Fibroblast of skin of abdomen (primary cell): ENCODE measurements at places on chromosomes 2 and 18.

GRCh38 chr2:74392449-74392743 is 12.3 kb upstream of the DCTN1 start:
- DNase-seq = no peak

- DNase-seq = no peak
Measured at GRCh38 chr2:239910851-239911640, 114.1 kb downstream of the NDUFA10 start.

DNA sequence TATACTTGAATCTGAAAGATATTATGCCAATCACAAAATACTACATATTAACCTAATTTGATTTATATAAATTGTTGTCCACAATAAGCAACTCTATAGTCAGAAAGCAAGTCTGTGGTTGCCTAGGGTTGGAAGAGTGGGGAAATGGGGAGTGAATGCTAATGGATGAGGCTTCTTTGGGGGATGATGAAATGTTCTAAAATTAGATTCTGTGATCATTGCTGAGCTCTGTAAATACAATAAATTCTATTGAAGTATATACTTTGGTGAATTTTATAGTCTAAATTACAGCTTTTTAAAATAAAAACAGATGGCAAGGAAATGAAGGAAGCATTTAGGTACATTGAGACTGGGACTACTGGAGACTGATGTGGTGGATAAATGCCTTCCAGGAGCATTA is 275.5 kb downstream of the MBD2 start:
- DNase-seq = peak; percentile 48

- DNase-seq = no peak
Measured at GRCh38 chr18:79379251-79379905, 16.4 kb upstream of the NFATC1 start.

- no peak for DNase-seq
Measured at GRCh38 chr18:5962362-5962761, 67.0 kb upstream of the TMEM200C start.

DNA sequence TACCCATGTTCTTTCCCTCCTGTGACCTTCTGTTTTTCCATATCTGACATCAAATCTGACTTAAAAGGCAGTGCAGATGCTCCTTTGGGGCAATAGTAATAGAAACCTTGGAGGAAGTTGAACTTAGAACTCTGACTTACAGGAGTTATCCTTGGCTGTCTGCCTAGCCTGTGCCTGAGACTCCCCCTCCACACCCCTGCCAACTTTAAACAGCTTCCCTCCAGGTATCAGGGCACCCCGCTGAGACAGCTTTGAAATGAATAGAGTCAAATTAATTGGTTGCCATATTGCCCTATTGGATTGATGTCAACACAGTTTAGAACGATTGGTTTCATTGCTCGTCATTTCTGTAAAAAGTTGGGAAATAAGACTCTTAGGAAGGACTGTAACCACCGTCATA is 322.0 kb downstream of the PRKCE start:
- no peak for DNase-seq

- DNase-seq = no peak
Measured at GRCh38 chr2:221724631-221725203, 152.6 kb upstream of the EPHA4 start.
